Hematopoietic multipotent progenitor cell treated with erythropoietin and hydrocortisone succinate and interleukin-3 and kit ligand, for 6 days (in vitro differentiated cells): ENCODE measurements at places on chromosomes 3 and 15.

GRCh38 chr15:98501632-98502031 is 146.7 kb upstream of the IGF1R start:
- no peak for DNase-seq

GRCh38 chr15:25171856-25172687 is 217.3 kb downstream of the SNRPN start:
- no peak for DNase-seq

DNA sequence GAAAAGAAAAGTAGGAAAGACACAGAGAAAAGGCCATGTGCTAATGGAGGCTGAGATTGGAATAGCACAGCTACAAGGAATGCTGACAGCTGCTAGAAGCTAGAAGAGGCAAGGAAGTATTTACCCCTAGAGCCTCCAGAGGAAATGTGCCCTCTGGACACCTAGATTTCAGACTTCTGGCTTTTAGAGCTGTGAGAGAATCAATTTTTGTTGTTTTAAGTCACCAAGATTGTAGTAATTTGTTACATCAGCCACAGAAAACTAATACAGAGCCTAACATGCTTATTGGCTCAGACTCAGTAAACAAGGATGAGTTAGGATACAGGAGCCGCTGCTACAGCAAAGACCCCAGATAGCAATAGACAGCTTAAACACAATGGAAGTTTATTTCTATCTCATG is 33.1 kb upstream of the GLCE start:
- no peak for DNase-seq

GRCh38 chr15:60972866-60973265 is 256.2 kb downstream of the RORA start:
- DNase-seq = no peak

- no peak for DNase-seq
Measured at GRCh38 chr15:49038382-49038781, 7.9 kb downstream of the SECISBP2L start.
